Activated CD8-positive, alpha-beta memory T cell treated with anti-CD3 and anti-CD28 coated beads for 1 hour (primary cell): ENCODE measurements at places on chromosomes 11 and 22.

DNA sequence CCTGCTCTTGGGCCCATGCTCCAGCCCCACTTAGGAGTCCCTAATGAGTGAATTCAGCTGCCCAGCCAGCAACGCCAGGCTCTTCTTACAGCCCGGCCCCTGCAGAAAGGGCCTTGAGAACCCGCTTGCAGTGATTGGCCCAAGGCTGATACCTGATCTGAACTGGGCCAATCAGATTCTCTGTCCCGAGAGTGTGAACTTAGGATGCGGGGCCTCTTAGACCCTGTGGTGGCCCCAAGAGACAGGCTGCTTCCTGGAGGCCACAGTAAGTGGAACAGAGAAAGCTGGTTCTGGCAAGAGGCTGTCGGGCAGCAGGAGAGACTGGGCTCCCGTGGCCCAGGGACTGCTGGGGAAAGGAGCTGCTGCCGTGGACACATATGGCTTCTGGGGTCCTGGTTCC is 11.5 kb downstream of the VSTM5 start:
- DNase-seq = no peak

GRCh38 chr11:113906516-113906915 is 1.9 kb downstream of the HTR3B start:
- no peak for DNase-seq

GRCh38 chr11:19562156-19562555 is 150.5 kb upstream of the NAV2 start:
- DNase-seq = no peak

- no peak for DNase-seq
Measured at GRCh38 chr22:46086577-46087335, 63.6 kb upstream of the PPARA start.

- no peak for DNase-seq
Measured at GRCh38 chr22:36478966-36479365, 2.5 kb downstream of the TXN2 start.
